ENCODE measurements at places on chromosomes 3 and 15. TPM values are rescaled to one million over a fixed set of nuclear protein-coding genes. Genes with fewer than 3 reads are reported as not detected.

DNA sequence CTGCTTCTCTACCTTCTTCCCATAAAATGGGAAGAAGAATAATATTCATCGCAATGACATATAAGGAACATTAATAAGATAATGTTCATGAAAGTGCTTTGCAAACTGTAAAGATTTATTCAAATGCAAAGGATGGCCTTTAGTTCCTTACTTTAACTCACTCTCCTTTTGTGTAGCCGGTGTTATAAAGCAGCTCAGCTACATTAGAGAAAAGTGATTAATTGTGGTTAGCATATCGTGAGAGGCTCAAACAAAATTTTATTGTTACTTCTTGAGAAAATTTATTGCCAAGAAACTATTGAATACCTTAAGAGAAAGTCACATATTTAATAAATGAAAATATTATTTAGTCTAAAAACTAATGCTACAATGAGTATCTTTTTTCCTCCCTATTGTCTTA, 250.7 kb upstream of the NR2E3 start:
- H3K4me3 ChIP-seq: no peak overlapping the region
- no peaks in the 10 kb centered on the region for H3K36me3 ChIP-seq
- no peak overlapping the region for H3K27ac ChIP-seq
- peaks cover 9% of the 10 kb centered on the region for H3K27me3 ChIP-seq
- no peak for DNase-seq

DNA sequence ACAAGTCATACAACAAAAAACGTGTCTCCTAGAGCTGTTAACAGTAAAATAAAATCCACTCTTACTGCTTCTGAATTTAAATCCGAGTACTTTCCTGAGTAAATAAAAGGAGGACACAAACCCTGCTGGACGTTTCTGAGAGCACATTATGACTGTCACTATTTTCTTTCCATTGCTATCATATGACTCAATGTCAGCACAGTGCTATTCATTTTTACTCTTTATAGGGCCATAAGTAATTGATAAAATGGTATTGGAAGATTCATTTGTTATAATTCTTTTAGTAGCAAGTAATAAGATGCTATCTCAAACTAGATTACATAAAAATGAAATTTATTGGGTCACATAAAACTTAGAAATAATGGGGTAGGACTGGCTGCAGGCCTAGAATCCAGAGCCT, 68.6 kb downstream of the ALCAM start:
- peaks cover 13% of the 10 kb centered on the region for H3K4me1 ChIP-seq
- no peak for DNase-seq
- H3K27me3 ChIP-seq: no peaks in the 10 kb centered on the region
- H3K36me3 ChIP-seq: no peaks in the 10 kb centered on the region
- no peak overlapping the region for H3K27ac ChIP-seq

GRCh38 chr15:100781061-100781960, 98.3 kb upstream of the ALDH1A3 start:
- no peak overlapping the region for H3K27ac ChIP-seq
- DNase-seq: no peak
- no peaks in the 10 kb centered on the region for H3K4me1 ChIP-seq

The NEK11 gene
- 0.70 TPM for polyA plus RNA-seq

The SHC4 gene
- not detected for polyA plus RNA-seq

The RBP2 gene
- not detected for polyA plus RNA-seq

The C3orf33 gene
- 2.5 TPM for polyA plus RNA-seq

The BTBD1 gene
- 54.4 TPM for polyA plus RNA-seq
